Neural progenitor cell (in vitro differentiated cells): ENCODE measurements at places on chromosomes 6 and 20.

GRCh38 chr6:80235647-80236046 lies 129.2 kb downstream of the BCKDHB start:
- no peak for DNase-seq

GRCh38 chr6:170438861-170439260 lies 114.2 kb downstream of the PSMB1 start:
- no peak for DNase-seq

DNA sequence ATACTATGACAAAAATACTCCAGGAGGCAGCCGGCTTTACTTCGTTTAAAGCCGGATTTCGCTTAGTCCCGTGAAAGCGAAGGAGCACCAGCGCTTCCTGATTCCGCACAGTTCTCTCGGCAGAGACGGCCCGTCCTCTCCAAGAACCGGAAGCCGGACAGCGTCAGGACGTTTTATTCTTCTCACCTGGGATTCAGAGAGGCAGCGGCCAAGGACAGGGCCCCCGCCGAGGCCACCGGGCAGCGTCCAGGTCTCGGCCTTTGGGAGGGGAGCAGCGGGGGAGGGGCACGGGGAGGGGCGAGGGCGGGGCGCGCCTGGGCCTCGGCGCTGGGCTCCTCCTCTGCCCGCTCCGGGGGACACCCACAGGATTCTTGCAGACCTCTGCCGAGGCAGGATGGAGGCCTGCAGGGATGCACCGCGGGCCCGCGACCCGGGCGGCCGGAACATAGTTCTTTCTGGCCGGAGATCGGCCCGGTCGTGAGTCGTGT lies 2.8 kb upstream of the DIDO1 start:
- peak; percentile 75 for DNase-seq

GRCh38 chr6:25397406-25397805 lies 118.2 kb downstream of the CARMIL1 start:
- DNase-seq: peak; percentile 65

DNA sequence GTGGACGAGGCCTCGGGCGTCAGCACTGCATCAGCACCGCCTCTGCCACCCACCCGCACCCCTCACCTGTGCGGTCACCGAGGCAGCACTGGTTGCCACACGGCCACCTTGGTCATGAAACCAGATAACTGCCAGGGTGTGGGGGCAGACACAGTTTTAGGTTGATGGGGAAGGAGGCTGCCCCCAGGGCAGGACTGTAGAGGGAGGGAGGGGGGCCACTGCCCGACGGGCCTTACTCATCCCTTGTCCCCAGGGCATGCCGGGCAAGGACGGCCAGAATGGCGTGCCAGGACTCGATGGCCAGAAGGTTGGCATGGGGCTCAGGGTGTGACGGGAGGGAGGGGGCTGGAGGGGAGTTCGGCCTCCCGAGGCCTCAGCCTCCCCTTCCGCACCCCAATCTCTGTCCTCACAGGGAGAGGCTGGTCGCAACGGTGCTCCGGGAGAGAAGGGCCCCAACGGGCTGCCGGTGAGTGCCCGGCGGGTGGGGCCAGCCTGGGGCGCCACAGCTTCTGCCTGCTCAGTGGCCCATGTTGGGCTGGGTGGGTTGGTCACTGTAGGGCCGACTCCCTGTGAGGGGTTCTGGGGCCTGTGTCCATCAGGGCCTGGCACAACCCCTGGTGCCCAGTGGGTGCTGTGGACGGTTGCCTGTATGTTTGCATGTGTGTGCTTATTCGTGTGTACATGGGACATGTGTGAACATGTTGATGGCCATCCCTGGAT lies 11.8 kb downstream of the COL9A3 start:
- no peak for DNase-seq

DNA sequence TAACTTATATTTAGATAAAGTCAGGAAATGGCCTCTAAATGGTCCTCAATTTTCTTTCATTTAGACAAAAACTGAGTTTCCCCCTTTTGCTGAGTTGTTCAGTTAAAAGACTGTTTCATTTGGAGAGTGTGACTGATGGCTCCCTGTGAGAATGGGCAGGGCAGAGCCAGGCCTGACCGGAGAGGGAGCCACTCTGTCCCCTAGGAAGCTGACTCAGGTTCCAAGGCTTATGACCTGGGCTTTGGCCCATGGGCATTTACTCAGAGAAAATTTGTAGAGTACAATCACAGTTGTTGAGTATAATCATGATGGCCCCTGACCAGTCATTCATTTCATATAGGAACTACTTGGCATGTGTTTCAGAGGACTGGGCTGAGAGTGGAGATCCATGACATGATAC lies 37.0 kb upstream of the AIG1 start:
- no peak for DNase-seq

- DNase-seq: no peak
Measured at GRCh38 chr6:136750696-136751521, 41.4 kb downstream of the MAP3K5 start.

DNA sequence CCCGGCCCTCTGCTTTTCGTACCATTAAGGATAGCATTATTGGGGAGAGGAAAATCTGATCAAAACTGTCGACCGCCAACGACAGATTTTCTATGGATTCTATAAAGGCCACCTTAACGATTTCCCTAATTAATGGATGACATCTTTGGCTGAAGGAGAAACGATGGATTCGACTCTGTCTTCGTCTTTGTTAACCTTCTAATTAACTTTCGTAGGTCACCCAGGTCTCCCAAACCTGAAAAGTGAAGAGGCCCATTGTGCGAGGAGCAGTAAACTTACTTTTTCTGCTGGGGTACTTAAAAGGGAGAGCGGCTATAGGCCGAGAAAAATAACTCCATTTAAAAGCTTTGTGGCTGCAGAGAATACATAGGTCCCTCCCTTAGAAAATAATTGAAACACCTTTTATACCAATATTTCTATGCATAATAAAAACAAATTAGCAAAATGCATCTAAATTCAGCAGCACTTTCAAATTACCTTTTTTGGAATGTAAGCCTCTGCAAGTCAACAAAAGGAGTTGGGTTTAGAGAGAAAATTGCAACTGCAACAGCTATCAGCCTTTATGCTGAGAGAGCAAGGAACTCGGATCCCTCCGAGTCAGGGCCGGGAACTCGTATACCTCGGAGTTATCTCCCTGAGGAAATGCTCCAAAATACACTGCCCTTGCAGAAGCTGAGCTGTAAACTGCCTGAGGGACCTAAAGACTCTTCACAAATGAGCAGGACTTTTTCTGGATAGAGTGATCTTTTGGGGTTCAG lies 31.4 kb upstream of the NR2E1 start:
- DNase-seq: peak; percentile 61

DNA sequence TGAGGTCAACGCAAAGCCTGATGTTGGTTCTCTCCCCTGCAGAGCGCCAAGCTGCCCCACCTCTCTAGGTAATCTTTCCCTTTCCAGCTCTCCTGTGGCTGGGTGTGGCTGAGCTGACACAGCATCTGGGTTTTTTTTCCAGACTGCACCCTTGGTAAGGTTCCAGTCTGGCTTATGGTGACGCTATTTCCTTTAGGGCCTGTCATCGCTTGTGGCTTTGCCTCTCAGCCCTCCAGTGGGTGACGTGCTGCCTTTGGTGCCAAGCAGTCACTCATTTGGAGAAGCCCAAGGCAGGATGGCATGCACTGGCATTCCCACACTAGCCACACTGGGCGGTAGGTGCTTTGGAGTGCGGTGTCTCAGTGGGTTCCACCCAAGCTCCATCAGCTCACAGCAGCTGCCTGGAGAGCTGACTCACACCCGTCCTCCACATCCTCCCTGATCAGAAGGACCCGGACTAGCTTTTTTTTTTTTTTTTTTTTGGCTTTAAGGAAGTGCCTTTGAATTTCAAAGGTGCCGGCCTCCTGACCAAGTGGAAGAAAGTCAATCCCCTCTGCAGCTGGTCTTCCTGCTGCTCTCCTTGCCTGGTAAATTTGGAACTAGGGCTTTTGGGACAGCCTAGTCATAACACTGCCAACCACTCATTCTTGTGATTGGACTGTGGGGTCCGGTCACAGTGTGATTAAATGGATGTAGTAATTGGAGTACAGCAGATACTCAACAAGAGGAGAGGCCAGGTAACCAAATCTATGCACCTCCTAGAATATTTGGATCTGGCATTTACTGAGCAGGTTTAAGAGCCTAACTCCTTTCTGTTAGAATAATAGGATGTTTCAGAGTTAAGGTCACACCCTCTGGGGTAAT lies 153.6 kb downstream of the CD83 start:
- no peak for DNase-seq

GRCh38 chr6:160851031-160851430 lies 140.5 kb upstream of the MAP3K4 start:
- no peak for DNase-seq

DNA sequence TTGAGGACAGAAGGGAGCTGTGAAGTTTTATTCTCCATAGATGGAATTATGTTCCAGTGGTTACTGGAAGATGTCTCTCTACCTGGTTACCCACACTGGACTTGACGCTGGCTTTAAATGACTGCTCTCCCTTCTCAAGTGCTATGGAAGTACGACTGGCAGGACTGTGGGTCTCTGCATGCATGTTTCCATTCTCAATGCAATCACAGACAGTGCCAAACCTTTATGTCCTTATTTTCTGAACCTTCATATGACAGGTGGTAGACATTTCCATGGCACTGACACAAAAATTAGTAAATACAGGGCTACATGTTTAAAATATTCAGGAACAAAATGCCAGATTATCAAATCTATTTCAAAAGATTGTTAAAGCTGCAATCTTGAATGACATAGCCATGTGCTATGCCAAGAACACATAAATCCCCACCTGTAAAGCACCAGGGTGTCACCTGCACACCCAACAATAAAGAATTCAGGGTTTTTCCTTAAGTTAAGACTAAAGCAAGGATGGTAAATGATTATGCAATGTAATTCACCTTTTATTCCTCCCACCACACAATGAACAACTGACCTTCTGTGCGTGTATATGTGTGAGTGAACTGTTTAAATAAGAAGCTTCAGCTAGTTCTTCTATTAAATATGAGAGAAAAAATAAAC lies 153.3 kb upstream of the ENPP5 start:
- no peak for DNase-seq

GRCh38 chr20:23826541-23827021 lies at the start of gene CST2:
Gene CST2, minus strand, starts transcription at chr20:23826729. Its CDS starts 69 bp downstream, at chr20:23826660.
- DNase-seq: no peak

DNA sequence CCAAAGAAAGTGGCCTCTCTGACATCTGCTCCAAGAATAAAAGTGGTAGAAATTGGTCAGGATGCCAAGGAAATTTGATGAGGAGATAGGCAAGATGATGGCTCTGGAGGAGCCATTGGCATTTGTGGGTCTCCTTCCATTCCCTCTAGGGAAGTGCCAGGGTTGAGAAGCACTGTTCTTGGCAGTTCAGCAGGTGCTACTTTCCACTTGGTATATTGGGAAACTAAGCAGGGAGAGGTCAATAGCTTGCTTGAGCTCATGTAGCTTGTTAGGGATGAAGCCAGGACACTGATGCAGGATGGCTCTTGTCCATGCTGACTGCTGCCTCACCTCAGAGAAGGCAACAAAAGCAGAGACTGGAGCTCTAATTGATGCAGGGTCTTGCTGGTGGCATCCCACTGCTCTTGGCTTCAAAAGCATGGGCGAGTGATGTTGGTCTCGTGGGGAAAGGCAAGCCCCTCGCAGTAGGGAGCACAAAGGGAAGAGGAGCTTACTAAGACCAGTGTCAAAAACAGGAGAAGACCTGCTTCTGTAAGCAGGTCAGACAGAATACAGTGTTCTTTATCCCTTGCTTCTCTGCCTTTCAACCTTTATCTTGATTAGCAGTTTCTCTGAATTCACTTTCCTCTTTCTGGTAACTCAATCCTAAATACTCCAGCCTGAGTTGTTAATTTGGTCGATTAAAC lies 73.1 kb upstream of the RIPOR2 start:
- no peak for DNase-seq

- no peak for DNase-seq
Measured at GRCh38 chr6:89400912-89401399, 11.1 kb downstream of the RRAGD start.

DNA sequence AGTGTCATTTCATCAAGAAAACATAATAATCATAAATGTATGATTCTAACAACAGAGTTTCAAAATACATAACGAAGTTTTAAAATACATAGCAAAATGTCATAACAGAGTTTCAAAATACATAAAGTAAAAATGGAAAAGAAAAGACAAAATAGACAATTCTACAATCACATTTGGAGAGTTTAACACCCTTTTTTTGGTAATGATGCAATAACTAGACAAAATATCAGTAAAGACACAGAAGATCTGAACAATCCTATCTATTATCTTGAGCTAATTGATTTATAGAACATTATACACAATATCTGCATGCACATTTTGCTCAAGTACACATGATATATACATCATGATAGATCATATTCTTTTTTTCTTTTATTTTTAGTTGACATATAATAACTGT lies 13.4 kb upstream of the SLC17A2 start:
- DNase-seq: no peak

GRCh38 chr6:82245376-82245775 lies 2.2 kb downstream of the IBTK start:
- DNase-seq: no peak

- no peak for DNase-seq
Measured at GRCh38 chr20:37343212-37343993, 2.5 kb upstream of the SRC start.

DNA sequence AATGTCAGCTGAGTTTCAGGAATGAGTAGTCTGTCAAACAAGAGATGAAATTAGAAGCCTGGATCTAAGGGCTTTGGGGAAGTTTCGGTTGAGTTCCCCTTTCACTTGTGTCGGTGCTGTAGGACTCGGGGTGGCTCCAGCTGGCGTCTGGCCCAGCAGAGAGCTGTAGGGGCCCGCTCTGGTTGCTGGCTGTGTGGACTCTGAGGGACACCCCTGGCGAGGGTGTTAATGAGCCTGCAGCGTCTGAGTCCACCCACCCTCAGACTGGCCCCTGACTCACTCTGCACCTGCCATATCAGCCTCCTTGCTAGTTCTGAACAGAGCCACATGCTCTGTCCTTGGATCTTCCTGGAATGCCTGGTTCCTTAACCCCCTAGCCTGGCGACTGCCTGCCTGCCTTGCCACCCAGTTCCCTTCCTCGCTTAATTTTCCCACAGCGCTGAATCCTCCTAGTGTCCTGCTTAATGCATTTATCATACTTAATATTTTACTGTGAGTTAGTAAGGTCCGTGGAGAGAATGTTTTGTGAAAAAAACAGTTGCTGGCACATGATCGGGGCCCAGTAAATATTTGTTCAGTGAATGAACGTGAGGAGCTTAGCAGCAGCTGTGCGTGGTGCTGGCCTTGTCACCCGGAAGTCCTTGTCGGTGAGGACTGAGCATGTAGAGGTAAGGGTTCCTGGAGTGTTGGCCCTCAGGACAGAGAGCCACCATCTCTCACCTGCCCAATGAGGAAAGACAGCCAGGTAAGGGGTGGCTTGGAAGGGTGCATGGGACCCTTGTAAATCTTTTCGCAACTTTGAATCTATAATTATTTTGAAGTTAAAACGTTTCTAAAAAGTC lies 1.6 kb downstream of the DNAJC5 start:
- peak; percentile 33 for DNase-seq

DNA sequence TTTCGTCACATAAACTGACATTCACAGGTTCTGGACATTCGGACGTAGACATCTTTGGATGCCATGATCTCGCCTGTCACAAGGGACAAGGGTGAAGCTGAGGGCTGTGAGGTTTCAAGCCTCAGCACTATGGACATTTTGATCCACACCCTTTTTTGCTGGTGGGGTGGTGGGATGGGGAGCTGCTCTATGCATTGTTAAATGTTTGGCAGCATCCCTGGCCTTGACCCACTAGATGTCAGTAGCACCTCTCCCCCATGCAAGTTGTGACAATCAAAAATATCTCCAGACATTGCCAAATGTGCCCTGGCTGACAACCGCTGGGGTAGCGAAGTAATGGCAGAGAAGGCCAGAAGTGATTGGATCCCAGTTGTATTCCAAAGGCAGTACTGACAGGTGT lies 229.4 kb downstream of the TSHZ2 start:
- DNase-seq: no peak

GRCh38 chr20:35009665-35010328 lies 54.1 kb downstream of the MYH7B start:
- no peak for DNase-seq

GRCh38 chr20:38751360-38751976 lies 3.2 kb downstream of the ACTR5 start:
- DNase-seq: peak; percentile 39
